ENCODE measurements at places on chromosomes 1 and 21.

DNA sequence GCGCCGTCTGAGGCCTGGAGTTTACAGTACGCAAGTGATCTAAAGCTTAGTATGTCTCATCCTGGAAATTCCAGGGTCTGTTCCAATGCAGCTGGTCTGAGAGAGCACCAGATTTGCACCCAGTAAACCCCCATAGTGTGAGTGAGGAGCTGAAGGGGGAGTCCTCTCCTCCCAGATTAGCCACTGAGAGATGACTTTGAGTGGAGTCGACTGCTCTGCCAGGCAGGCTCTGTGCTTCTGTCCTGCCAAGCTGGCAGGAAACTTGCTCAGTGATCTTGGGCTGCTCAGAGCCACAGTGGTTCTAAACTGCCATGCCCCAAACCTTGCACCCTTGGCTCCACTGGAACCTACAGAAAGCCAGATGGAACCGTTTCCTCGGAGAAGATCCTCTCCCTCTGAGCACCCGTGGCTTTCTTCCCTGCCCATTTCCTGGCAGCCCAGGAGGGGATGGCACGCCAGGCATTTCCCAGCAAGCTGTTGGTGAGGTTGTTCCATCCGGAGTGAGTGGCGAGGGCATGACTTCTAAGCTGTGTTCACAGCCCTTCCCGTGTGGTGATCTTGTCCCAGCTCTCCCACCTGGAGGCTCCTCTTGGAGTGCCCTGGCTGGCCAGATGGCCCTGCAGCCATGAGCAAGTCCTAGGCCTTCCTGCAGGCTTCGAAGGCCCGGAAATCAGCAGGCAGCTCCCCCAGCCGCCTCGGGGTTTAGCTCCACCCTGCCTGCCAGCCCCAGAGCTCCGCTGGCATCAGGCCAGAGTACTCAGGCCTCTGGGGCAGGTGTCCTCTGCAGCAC is 125.9 kb upstream of the VAMP3 start:
- DNase-seq, result no peak

DNA sequence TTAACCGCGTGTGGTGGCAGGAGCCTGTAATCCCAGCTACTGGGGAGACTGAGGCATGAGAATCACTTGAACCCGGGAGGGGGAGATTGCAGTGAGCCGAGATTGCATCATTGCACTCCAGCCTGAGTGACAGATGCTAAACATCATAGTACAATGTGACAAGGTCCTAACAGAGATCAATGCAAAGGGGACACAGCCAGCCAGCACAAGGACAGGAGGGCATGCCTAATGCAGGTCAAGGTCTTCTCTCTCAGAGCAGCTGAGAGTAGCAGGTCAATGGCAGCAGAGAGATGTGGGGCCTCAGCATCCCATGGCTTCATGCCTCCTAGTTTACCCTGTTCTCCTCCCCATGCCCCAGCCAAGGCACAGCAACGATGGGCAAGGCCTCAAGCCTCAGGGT is 3.0 kb upstream of the SMIM11 start:
- no peak for DNase-seq

DNA sequence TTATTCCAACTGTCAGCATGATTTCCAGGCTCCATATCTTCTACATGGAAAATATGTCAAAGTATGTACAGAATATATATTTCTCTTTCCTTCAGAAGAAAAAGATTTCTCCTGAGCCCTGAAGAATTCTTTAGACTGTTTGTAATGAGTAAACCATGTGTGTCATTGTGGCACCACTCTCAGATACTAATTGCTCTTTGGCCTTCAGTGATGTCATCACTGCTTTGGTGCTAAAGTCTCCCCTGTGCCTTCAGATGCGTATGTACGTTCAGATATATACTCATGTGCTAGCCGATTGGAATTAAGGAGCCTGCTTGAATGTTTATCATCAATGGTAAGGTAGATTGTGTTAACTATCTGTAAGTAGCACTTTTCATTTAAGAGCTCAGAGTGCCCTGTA is 20.6 kb upstream of the NBL1 start:
- no peak for DNase-seq

- DNase-seq, result peak; percentile 29
Measured at GRCh38 chr1:36553591-36554322, 71.0 kb upstream of the CSF3R start.
